ENCODE measurements at places on chromosomes 7 and 10.

DNA sequence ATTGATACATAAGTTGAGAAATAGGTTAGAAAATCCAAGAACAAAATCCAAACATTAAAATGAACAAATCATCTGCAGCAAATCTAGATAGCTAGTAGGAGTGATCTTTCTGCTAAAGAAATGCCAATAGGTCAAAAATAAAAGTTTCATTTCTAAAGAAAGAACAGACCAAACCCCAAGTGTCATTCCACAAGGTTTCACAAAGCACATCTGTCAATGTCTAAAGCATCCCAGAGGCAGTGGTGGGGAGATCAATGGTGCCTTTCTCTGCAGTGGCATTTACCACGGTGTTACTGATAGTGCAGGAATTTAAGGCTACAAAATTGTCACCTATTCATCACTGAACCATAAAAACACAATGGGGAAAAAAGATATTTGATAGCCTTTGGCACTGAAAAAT lies 147.9 kb downstream of the PARD3 start:
- DNase-seq = no peak

DNA sequence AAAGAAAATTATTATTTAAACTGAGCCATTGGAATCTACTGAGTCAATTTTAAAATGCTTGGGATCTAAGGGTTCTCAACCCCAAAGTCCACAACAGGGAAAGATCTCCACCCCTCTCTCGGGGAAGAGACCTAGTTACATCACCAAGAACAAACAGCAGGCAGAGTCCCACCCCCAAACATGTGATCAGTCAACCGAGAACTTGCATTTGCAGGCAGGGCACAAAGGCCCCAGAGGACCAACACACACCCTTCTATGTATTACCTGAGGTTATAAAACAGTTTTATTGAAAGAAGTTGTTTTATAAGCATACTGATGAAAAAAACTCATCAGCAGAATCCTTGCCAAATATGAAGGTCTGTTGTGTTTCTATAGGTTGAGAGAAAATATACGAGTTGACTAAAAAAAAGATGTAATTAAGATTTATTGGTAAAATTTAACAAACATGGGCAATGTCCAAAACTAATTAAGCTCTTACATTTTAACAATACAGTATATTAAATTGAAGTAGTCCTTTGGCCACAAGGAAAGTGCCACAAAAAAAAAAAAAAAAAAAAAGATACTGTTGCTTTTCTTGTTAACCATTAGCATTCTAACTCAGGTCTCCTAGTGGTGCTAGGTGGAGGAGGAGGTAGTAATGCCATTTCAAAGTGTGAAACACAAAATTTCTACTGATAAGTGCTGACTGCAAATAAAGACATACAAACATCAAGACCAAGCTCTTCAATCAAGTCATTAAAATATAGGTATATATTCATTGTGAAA lies 975 bp upstream of the USP54 start:
- DNase-seq = no peak

DNA sequence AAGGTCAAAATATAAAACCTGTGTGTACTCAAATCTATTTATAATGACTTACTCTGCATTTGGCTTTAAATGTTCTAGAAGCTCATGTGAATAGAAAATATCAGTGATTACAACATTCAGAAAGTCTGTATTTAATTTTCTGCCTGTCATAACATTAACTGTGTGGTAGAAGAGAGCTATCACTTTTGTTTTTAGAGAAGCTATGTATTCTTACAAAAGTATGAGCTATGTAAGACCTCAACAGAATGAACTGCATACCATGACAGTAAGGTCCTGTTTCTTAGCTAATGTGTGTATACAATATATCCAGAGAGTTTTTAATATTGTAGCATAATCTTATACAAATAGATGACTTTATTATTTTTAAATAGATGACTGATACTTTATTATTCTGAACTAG lies 61.5 kb downstream of the PTN start:
- DNase-seq = no peak

DNA sequence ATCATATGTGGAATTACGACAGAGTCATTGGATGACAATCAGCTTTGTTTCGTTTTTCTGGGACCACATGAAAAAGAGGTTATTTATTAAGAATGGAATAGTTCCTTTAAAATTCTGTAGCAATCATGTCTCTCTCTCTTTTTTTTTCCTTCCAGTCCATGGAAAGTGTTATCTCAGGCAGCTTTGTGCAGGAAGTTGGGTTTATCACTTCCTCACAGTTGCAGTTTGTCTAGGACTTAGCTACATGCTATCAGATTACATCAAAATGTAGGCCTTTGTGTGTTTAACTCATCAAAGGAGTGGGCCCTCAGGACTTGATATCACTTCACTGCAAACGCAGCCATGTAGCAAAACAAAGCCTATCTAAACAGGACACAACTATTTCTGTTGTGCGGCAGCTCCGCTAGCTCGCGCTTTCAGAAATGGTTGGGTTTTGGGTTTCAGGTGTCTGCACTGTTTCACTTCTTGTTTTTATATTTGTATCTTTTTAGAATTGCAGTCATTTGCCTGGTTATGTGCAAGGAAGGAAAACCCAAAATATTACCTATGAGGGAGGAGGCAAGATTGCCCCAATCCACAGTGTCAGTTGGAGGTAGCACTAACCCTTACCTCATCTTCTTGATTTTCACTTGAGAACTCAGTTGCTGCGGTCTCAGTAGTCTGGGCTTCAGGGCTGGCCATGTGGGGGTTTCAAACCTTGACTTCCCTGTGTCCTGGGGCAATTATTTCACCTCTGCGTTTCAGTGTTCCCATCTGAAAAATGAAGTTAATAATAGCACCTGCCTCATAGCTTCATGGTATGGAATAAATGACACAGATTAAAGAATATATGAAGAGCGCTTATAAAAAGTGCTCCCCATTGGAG lies 66.7 kb downstream of the HHEX start:
- DNase-seq = no peak
